Nephron progenitor cell (in vitro differentiated cells): ENCODE measurements at places on chromosomes 4 and X.

- no peak for DNase-seq
Observed at GRCh38 chrX:15985937-15986336, 131.3 kb upstream of the AP1S2 start.

DNA sequence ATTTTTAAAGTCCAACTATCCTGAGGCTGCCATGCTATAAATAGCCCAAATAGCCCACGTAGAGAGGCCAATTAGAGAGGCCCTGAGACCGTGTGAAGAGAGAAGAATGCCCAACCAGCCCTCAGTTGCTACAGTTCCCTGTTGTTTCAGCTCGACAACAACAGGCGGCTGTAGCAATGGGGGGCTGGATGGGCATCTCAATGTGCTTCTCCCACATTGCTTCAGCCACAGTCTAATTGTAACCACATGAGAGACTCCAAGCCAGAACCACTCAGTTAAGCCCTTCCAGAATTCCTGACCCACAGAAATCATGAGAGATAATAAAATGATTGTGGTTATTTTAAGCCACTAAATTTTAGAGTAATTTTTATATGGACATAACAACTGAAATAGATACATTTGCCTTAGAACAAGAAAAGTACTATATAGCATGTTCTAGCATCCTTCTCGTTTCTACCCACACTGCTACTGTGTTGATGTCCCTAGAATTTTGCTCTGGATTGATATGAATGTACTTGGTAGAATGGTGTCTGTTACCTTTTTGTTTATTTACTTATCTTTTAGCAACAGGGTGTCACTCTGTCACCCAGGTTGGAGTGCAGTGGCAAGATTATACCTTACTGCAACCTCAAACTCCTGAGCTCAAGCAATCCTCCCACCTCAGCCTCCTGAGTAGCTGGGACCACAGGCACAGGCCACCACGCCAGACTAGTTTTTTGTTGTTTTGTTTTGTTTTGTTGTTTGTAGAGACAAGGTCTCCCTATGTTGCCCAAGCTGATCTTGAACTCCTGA, 436.4 kb downstream of the BCOR start:
- DNase-seq = no peak

- DNase-seq = no peak
Observed at GRCh38 chr4:52157641-52158316, 106.7 kb downstream of the SPATA18 start.

GRCh38 chrX:13250826-13251580, 68.8 kb downstream of the ATXN3L start:
- no peak for DNase-seq

DNA sequence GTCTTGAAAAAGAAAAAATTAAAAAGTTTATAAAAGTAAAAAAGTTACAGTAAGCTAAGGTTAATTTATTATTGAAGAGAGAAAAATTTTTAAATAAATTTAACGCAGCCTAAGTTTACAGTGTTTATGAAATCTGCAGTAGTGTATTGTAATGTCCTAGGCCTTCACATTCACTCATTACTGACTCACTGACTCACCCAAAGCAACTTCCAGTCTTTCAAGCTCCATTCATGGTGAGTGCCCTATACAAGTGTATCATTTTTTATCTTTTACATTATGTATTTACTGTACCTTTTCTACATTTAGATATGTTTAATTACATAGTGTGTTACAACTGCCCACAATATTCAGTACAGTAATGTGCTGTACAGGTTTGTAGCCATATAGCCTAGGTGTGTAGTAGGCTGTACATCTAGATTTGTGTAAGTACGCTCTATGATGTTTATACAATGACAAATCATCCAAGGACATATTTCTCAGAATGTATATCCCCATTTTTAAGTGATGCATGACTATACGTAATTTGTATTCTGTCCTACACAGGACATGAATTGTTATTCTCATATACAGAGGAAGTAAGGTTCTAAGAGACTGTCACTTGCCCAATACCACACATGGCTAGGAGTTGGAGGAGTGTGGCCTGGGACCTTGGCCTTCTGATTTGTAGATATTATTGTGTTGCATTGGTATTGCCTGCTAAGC, 19.5 kb upstream of the PDCL2 start:
- no peak for DNase-seq

DNA sequence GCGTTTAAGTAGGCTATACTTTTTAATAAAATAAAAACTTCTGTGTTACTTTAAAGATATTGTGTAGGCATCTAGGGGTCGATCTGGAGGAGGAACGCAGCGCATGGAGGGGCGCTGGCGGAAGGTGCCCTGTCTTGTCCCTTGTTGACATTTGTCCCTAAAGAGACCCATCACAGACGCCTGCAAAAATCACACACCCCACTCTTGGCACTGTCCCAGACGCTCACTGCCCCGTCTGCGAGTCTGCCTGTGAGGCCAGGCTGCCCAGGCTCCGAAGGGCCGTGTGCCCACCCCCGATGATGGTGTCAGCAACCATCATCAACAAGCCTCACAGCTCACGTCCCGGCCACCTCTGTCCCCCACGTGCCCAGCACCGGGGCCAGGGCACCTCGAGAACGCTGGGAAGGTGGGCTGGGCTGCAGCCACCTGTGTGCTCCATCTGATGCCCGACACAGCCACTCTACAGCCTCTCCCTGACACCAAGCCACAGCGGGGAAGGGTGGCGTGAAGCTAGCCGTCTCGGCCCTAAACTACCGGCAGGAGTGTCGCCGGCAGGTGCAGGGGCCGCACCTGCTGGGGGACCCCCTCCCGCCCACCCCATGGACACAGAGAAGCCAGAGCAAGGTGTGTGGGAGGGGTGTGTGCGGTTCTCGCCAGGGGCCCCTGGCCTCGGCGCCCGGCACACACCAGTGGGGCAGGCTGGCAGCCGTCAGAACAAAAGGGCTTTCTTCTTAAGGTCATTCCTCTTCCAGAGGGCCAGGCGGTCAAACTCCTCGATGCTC, 26.8 kb upstream of the AFAP1 start:
- DNase-seq = no peak

GRCh38 chrX:149641432-149641831, 9.8 kb upstream of the TMEM185A start:
- no peak for DNase-seq

DNA sequence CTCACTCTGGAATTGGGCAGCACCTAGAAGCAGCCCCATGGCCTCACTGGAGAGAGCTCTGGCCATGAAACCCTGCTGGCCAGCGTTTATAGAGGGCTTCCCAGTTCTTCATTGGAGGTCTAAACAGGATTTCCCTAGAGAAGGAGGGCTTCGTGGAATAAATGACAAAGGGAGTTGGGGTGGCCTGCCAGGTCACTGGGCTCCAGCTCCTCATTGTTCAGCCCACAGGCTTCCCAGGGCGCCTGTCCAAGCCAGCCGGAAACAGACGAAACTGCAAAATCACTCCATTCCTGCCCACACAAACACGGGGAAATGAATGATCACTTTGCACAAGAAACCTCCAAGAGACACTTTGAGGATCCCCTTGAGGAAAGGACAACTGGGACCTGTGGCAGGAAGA, 189.7 kb downstream of the TSPAN5 start:
- DNase-seq = no peak

GRCh38 chrX:38831949-38832348, 30.7 kb downstream of the MID1IP1 start:
- no peak for DNase-seq

GRCh38 chr4:135672202-135672601, 1470.6 kb upstream of the PABPC4L start:
- DNase-seq = no peak

DNA sequence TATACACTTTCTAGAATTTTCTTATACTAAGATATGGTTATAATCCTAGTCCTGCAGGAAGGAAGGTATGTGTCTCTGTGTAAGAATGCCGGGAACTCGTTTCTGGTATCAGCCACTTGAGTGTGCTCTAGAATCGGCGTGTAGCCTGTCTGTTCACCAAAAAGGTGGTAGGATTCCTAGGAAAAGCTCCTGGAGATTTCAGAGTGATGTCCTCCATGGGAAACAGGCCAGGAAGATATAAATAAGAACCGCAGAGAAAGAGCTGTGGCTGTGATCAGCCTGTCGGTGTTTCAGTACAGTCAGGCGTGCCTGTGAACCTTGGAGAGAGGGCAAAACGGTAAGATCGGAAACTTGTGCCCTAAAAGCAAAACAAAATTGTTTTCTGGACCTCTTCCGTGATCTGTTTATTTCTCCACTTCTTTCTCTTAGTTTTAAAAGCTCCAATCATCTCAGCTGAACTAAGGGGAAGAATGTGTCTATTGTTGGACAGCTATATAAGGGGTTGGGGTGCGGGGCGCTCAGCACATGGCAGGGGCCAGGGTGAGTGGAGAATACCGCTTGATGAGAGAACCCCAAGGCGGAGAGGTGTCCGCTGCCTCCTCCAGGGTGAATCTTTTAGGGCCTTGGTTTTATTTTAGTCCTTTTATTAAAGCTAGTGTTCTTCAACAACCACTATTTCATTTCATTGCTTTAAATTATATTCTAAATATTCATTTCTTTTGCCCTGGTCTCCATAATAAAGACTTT, 303.8 kb upstream of the TENM3 start:
- no peak for DNase-seq

GRCh38 chrX:41122664-41123257, 37.5 kb downstream of the USP9X start:
- no peak for DNase-seq

GRCh38 chr4:30600246-30601017, 119.7 kb upstream of the PCDH7 start:
- no peak for DNase-seq

GRCh38 chr4:164892018-164892417, 15.0 kb downstream of the APELA start:
- no peak for DNase-seq

- DNase-seq = no peak
Observed at GRCh38 chrX:56800801-56801200, 71.8 kb downstream of the NBDY start.

DNA sequence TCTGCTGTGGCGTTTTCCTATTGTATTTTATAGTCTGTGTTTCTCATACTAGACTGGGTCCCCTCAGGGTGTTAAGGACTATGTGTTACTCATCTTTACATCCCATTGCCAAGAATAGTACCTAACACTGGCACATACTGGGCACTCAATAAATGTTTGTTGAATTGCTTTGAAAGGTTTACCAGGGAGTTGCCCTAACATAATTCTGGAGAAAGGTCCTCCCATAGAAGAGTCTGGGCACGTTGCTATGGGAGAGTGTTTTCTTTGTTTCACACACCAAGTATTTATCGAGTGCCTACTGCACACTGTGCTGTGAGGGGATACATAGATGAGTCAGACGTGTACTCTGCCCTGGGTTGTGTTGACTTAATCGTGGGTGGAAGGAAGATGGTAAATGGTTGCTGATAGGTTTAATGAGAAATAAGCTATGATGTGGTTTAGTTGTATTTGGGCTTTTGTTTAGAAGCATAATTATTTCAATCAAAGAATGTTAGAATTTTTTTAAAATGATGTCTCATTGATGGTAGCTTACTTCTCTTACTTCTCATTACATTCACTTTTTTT, 42.9 kb downstream of the AFF1 start:
- no peak for DNase-seq
